ENCODE measurements at places on chromosomes 12 and 14.
A peak's percentile ranks its signal among the peaks of the same experiment; 100 is the strongest.

DNA sequence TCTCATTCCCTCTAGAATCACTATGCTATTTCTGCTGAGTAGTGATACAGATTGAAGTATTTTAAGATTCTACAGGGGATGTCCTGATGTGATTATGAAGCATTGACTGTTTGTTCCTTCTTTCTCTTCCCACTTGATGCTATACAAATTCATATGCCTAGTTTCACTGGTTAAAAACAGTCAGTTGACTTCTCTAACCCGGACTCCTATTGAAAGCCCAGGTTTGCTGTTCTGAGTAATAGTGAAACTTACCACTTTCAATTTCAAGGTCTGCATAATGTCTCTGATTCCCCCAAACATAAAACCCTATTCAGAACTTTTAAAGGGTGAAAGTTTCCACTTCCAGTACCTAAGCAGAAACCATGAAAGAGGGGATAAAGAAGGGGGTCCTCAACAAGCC lies 117.7 kb upstream of the RPL10L start:
- DNase-seq: no peak

- DNase-seq: no peak
These were observed 26.1 kb downstream of the PTHLH start for GRCh38 chr12:27946421-27946820.

DNA sequence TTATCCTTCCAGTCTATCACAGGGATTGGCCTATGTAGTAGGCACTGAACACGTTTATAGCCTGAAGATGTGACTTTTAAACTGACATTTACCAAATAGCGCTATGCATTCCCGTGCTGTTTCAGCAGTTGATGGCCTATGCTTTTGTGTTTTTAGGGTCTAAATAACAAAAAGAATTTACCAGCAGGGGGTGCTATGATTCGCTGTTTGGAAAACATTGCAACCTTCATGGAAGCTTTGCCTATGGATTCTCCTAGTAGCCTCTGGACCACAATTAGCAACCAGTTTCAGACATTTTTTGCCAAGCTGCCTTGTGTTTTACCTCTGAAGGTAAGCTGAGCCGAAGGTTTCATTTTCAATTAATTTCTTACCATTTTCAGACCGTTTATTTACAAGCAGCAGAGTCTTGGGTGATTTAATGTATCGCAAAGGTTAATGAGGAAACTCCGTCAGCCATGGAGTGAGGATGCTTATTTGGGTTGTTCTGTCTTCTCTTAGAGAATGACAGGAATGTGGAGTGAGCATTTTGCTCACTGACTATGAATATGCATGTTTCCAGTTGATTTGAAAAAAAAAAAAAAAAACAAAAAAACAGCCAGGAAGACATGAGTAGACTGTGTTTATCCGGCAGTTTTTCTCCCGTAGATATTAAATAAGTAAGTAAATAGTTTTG lies 133.1 kb downstream of the PRIMA1 start:
- DNase-seq: peak; percentile 39

DNA sequence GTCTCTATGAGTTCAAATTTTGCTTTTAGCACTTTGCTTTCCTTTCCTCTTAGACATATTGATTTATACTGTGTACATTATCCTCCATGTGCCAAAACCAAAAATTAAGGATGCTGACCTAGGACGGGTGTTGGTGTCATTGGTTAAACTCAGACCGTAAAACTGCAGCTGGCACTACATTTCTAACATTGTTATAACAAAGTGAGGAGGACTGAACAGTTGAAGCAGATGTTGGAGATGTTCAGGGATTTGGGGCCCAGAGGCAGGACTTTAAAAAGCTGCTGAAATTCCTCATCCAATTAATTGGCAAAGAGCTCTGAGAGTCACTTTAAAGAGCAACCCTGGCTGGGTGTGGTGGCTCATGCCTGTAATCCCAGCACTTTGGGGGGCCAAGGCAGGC lies 72.4 kb downstream of the TMTC1 start:
- no peak for DNase-seq

- DNase-seq: no peak
These were observed 472.9 kb downstream of the NOVA1 start for GRCh38 chr14:26124896-26125438.

DNA sequence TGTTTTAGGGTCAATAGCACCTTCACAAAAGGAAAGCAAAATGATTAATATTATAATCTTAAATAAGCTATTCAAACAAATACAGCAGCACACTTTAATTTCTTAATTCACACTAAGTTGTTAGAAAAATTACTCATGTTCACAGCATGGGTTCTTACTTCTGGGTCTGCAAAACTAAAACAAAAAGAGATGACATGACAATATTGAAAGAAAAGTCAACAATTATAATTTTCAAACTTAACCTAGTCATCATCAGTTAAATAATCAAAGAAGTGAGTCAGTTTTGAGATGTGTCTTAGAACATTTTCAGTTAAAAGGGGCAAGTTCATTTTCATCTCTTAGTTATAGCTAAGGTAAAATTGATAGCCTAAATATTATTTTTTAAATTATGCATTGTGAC lies 47.7 kb upstream of the RMST start:
- no peak for DNase-seq

GRCh38 chr14:68248481-68249255 lies 429.1 kb downstream of the RAD51B start:
- DNase-seq: peak; percentile 85

DNA sequence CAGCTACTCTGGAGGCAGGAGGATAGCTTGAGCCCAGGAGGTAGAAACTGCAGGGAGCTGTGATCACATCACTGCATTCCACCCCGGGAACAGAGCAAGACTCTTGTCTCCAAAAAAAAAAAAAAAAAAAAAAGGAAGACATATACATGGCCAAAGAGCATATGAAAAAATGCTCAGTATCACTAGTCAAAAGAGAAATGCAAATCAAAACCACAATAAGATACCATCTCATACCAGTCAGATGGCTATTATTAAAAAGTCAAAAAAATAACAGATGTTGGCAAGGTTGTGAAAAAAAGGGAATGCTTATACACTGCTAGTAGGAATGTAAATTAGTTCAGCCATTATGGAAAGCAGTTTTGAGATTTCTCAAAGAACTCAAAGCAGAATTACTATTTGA lies 174.8 kb upstream of the ATF7IP start:
- no peak for DNase-seq

- no peak for DNase-seq
These were observed 49.4 kb downstream of the ABCC9 start for GRCh38 chr12:21891751-21892217.

GRCh38 chr12:98146487-98146886 lies 368.9 kb upstream of the TMPO start:
- no peak for DNase-seq

GRCh38 chr12:116551952-116552772 lies 7.0 kb upstream of the MAP1LC3B2 start:
- DNase-seq: no peak

DNA sequence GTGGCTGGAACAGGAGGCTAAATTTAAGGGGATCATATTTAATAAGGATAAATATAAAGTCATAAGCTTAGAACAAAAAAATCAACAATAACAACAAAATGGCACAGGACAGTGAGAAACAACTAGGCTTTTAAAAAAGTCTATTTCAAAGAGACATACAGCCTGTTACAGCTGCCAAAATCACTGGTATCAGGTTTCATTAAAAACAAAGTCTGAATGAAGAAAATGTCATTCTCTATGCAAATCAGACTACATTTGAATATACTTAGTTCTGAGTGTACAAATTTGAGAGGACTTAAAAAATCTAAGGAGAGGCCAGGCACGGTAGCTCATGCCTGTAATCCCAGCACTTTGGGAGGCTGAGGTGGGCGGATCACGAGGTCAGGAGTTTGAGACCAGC lies 44.0 kb downstream of the TFCP2 start:
- no peak for DNase-seq

DNA sequence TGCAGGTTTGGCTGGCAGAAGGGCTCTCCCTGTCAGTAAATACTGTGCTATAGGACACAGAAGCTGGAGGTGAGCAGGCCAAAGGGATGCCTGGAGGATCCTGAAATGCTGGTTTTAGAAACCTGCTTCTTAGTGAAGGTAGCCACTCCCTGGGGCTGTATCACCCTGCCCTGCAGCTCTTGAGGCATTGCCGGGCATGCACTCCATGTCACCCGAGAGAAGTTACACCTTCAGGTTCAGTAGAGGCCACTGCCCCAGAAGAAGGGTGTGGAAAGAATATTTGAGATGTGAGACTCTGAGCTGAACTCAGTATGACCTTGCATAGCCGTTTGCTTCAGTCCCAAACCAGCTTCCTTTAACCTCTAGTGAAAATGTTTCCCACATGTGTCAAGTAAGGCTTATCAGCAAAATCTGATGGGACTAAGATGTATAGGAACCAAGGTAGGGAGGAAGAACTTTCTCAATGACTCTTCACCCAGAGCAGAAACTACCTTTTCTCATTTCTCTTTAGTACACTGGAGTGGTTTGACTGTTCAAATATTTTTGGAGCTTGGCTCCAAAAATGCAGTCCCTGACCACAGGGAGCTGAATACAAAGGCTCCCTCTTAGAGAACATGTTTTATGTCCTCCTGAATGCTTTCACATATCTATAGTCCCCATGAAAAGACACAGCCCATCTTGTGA lies 164.5 kb upstream of the DYRK2 start:
- no peak for DNase-seq

GRCh38 chr14:28754209-28754985 lies 12.2 kb upstream of the FOXG1 start:
- DNase-seq: peak; percentile 47

DNA sequence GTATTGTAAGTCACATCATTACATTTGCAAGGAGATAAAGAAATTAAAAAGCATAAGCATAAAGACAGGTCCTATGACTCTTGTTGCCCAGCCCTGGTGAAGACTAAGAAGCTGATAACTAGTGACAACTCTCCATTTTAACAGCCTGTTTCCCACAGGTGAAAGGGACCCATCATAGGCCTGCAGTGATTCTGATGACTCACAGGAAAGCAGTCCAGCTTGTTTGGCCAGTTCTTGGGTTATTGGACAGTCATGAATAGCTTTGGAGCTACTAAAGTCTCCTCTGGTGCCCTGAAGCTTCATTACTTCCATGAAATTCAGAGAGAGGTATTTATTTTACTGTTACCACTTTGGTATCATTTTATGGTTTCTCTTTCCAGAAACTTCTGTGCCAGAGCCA lies 55.5 kb upstream of the DYRK2 start:
- no peak for DNase-seq

DNA sequence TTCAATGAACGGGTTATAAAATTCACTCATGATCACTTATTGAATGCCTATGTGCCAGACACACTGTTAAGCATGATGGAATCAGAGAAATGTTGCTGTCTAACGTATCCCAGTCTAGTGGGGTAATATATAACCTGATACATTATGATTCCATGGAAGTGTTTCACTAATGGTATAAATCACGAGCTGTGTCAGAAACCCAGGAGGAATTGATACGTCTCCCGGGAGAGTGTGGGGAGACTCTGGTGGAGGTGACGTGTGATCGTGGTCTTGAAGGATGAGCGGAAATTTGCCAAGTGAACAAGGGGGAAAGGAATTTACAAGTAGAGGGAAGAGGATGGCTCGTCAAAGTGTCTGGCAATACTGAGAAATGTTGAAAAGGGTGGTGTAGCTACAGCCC lies 26.5 kb downstream of the MANSC1 start:
- DNase-seq: no peak

GRCh38 chr12:14138495-14138894 lies 157.1 kb upstream of the GRIN2B start:
- DNase-seq: no peak

GRCh38 chr12:128856791-128857078 lies 3.5 kb downstream of the GLT1D1 start:
- no peak for DNase-seq

- DNase-seq: no peak
These were observed 11.3 kb downstream of the AMN start for GRCh38 chr14:102933618-102934231.

DNA sequence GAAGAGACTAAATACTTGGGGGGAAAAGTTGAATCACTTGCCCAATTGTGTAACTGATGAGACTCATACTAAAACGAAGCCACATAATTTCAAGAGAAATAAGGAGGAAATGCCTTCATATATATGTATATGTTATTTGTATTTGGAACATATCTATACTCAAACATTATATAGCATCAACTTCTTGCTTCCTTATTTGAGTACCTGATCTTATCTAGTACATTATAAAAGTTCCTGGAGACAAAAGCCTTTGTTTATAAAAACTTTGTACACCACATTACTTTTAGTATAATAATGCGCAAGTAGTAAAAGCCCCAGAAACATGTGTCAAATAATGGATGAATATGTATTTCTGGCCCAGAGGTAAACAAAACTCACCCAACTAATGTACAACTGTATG lies 92.0 kb downstream of the SLC2A13 start:
- no peak for DNase-seq

DNA sequence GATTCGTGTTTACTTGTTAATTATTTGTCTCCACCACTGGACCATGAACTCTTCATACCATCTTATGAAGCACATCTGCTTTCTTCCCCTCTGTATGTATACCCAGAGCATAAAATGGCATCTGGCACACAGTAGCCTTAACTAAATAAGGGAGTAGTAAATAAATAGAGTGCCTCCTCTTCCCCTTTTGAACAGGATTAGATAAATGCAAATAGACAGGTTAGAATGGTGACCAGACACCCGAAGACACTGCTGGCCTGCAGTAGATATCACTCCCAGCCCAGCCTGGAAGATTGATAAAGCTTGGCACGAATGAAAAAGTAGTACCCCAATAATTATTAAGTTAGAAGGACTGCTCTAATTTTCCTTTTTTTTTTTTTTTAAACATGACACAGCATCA lies 6.9 kb downstream of the GALNT4 start:
- DNase-seq: no peak

- DNase-seq: no peak
These were observed 698 bp downstream of the ACOT6 start for GRCh38 chr14:73613046-73613383.

DNA sequence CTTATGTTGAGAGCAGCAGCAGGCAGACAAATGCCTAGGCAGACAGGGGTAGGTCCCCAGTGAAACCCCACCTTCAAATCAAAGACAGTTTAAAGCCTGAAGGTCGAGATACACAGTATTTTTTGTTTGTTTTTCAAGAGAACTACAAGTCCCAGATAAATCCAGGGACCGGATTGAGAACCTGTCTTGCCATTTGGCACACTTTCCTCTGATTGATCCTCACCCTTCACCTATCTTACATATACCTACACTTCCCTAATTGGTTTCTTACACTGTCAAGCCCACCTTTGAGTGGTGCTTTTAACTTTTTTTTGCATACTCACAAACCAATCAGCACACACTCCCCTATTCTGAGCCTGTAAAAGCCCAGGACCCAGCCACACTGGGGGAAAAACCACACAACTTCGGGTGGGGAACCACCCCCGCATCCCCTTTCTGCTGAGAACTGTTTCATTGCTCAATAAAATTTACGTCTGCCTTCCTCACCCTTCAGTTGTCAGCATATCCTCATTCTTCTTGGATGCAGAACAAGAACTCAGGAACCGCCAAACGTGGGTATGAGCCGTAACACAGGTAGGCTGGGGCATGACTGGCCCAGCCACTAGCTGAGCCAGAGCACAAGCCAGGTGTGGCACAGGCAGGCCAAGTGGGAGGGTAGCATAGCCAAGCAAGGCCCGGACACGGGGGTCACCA lies 11.1 kb downstream of the DICER1 start:
- DNase-seq: no peak

DNA sequence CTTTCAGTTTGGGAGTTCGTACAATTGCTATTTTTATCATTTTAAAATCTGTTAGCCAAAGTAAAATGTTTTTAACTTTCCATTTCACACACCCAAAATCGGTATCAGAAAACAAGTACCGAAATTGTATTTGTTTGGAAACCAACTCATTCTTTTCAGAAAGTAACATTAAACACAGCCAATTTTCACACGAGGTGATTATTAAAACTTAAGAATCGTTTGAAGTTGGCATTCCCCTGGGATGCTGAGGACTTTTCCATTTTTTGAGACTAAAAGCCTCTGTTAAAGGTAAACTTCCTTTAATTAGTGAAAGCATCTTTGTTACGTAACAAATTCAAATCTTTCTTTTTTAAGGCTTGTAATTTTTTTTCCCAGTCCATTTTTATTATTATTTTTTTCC lies 623.0 kb downstream of the VRK1 start:
- DNase-seq: no peak
